ENCODE measurements at places on chromosomes 2 and 18.
A peak's percentile ranks its signal among the peaks of the same experiment; 100 is the strongest.

DNA sequence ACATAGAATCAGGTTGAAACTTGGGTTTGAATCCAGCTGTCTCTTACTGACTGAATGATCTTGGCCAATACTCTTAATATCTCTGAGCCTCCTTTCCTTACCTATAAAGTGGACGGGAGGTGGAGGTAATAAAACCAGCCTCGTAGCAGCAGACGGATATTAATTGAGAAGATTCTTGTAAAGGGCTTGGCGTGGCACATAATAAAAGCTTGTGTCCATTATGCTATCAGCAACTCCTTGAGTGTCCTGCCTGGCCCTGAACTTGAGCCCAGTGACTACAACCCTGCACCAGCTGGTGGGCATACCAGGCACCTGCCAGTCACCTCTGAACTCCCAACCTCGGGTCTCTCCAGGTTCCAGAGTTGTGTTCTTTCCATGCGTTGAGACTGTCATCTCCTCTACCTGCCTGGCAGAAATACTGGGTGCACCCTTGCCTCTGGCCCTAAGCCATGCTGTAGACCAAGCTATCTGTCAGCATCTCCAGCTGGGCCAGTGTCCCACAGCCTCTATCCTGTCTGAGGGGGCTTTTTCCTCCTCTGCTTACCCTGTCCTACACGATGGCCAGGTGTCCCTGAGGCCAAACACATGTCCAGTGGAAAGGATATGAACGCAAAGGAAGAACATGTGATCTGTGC, 9.7 kb downstream of the CAPN13 start:
- no peak for DNase-seq

DNA sequence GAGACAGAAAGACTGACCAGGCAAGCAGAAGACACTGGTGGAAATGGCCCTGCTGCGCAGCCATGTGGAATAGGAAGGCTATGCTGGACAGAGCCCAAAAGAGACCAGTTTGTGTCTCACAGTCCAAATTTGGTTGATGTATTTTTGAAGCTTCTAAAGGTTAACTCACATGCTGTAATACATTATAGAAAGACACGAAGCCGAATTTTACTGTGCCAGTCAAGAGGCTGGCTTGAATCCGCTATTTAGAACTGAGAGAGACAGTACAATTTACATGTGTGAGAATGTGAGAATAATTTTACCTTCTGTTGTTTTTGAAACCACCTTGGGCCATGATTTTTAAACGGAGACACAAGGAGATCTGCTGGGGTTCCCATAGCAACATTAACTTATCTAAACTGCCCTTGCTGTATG, 113.6 kb downstream of the METTL8 start:
- no peak for DNase-seq

- DNase-seq, result no peak
Measured at GRCh38 chr2:187719510-187719909, 165.3 kb upstream of the TFPI start.

DNA sequence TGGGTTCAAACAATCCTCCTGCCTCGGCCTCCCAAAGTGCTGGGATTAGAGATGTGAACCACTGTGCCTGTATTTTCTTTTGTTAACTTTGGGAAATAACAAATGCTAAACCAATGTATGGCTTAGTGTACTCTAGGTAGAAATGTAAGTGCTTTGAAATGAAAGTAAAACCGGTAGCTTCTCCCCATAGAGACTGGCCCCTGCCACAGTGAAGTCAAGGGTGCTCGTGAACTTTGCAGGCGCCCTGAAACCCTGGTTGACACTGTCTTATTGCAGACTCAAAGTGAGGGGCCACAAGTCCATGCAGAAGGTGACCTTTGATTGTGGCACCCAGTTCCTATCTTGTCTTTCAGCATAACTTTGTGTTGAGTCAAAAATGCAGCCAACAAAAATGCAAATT, 24.2 kb upstream of the MTCL1 start:
- no peak for DNase-seq

- peak; percentile 39 for DNase-seq
Measured at GRCh38 chr2:74872389-74872836, 38.5 kb downstream of the HK2 start.

DNA sequence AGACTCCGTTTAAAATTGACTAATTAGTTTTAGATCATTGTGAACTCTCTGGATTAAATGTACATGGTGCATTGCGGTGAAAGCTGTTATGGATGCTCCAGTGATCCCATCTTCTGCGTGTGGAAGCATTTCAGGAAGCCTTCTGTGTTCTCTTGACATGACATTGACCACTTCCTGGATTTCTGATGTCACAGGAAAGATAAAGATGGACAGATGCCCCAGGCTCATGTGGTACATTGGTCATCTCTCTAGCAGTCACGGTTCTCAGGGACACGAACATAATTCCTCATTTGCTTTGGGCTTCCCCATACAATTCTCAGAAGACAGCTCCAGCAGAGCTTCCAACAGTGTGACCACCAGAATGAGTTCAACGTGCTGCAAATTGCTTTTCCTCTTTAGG, 26.9 kb downstream of the AGAP1 start:
- DNase-seq, result no peak

DNA sequence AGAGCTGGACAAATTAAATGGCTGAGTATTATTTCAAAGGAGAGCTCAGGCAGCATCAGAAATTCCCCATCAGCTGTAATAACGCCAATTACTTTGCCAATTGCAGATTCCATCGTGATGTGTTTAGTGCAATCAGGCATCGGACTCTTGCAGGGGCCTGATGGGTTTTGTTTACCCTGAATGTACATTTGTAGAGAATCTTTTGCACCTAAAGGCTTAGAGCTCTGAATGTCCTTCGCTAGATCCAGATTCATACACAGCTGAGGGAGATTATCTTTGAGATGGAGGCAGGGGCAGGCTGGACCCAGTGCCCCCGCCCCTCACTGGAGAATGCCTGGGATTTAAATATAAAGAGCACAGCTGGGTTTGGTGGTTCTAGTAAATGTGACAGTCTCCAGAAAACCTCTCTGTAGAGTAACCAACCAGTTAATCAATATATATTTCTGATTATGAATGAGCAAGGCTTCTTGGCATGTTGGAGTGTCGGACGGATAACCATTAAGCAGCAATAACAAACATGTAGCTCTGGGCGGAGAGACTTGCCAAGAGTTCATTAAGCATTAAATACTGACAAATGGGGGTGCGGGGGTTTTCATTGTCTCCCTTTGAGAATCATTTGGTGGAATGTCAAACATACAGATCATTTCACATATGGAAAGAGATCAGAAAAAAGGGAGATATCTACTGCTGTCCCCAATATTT, 200.9 kb downstream of the SETBP1 start:
- no peak for DNase-seq

- no peak for DNase-seq
Measured at GRCh38 chr18:67705748-67706147, 189.2 kb upstream of the DSEL start.

- DNase-seq, result no peak
Measured at GRCh38 chr2:230877759-230878598, 13.2 kb downstream of the ITM2C start.

- DNase-seq, result no peak
Measured at GRCh38 chr2:162623888-162624287, 214.7 kb downstream of the KCNH7 start.

DNA sequence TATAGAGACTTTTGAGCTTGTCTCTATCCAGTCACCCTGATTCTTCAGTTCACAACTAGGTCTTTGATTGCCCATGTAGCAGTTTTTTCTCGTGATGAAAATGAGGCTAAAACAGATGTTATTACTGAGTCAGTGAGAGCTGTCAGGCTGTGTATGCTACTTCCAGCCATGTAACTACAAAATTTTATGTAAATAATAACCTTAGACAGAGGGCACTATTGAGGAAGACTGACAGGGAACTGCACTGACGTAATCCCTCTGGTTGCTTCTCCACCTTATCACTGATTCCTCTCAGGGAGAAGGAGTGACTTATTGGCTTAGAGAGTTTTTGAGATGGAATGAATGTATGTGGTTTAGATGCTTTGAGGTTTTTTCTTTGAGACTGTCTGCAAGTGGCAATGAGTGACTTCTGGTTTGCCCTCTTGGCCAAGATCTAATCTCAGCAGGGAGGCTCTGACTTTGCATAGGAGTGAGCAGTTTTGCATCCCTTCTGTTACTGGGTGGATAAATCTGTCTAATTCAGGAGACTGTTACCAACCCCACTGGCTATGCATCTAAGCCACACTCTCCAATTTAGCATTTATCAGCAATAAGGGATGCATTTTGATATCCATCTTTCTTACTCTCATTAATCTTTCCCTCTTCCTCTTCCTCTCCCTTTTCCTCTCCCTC, 555.2 kb upstream of the FANCL start:
- DNase-seq, result no peak

GRCh38 chr2:102367331-102367971, 11.9 kb downstream of the IL18R1 start:
- no peak for DNase-seq

DNA sequence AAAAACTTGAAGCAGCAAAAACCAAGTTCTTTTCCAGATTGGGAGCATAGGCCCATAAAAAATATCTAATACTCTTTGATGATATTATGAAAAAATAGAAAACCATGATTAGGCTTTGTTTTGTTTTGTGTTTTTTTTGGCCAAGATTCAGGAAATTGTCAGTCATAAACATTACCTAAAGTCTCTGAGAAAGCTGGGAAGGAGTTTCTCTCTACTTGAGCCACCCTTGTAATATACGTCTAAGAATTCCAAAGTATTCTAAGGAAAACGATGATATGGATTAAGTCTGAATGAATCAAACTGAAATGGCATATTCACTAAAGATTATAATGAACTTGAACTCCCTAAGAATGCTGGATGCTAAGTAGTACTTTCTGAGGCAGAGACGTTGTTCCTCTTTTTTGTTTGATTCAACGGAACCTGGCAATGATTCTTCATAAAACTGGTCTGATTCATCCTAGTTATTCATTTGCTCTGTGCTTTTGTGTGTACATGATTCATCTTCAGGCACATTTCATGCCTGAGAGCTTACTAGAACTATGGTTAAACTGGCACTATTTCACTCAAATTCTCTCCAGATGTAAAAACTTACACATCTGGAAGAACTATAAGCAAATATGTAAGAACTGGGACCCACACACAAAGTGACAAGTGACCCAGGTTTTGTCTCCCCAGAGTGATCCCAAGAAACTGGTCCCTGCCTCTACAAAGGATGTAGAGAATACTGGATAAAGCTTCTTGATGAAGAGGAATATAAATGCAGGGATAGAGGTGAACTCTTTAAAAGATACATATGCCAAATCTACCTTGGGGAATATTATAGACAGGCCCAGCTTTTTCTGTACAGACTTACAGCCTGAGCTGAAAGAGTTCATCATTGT, 159.7 kb downstream of the DOCK10 start:
- DNase-seq, result peak; percentile 95

DNA sequence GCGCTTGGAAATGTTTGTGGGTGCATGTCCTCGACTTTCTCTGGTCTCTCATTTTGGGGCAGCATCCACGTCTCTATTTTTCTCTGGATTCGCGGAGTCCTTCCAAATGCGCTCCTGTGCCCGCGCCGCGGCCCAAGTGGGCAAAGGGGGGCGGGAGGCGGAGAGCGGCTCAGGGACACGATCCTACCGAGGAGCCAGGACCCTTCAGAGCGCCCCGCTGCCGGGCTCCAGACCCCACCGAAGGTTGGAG, 990 bp downstream of the EPAS1 start:
- DNase-seq, result no peak

DNA sequence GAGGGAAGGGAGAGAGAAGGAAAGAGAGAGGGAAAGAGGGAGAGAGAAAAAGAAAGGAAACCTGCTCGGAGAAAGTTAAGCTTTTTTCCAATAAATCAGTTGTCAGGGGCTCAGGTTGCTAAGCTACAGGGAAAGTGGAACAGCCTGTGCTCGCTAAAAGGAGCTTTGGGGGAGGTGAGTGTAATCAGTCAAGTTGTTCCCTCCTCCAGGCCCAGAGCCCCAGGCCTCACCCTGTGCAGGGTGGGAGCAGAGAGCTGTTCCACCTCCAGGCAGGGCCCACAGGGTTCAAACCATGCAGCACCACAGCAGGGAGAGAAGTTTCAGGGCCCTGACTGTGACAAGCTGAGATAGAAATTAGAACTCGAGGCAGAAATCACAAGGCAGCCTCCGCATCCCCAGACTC, 56.4 kb upstream of the PPP1CB start:
- no peak for DNase-seq

- no peak for DNase-seq
Measured at GRCh38 chr2:75751360-75751759, 40.6 kb upstream of the GCFC2 start.

DNA sequence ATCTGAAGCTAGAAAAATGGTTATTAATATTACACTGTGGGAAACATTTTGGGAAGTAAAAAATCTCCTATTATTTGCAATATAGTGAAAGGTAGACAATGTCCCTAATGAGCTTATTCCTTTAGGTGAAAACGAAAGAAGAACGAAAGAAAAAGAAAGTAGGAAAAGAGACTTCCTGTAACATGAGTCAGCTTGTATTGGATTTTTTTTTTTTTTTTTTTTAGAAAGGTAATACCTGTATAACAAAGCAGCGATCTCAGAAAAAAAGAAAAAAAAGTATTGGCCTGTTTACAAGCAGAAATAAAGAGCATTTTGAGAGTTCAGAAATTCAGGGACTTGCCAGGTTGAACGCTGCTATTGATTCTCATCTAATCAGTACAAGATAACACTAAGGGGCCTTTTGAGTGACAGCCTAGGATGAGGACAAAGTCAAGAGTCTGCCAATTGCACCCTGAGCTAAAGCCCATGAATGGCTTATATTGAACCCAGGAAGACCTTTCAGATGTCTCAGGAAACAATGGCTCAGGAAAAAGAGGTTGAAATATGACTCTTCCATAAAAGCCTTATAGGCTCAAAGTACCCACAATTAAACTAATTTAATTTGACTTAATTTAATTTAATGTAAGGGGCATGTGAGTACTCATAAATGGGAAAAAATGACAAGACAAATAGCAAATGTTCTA, 615.6 kb upstream of the CDH2 start:
- no peak for DNase-seq
